Fibroblast of skin of scalp (primary cell): ENCODE measurements at places on chromosomes 3 and 15.

DNA sequence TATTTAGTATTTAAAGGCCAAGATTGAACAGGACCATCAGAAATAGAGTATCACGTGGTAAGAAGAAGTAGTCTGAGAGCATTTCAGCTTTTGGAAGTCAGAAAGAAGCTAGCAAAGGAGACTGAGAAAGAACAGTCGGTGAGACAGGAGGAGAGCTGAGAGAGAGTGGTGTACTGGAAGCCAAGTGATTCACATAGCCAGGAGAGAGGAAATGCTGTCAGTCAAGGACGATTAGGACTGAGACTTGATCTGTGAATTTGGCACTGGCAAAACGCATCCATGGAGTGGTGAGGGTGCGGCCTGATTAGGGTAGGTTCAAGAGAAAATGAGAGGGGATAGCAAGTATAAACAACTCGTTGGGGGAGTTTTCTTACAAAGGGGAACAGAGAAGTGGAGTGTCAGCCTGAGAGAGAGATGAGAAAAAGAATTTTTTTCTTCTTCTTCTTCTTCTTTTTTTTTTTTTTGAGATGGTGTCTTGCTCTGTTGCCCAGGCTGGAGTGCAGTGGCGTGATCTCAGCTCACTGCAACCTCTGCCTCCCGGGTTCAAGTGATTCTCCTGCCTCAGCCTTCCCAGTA lies 44.9 kb downstream of the CHD2 start:
- DNase-seq, result no peak

GRCh38 chr3:150495149-150495548 lies 51.1 kb downstream of the SERP1 start:
- no peak for DNase-seq

- DNase-seq, result no peak
Observed at GRCh38 chr15:94875550-94875949, 644.2 kb downstream of the MCTP2 start.

DNA sequence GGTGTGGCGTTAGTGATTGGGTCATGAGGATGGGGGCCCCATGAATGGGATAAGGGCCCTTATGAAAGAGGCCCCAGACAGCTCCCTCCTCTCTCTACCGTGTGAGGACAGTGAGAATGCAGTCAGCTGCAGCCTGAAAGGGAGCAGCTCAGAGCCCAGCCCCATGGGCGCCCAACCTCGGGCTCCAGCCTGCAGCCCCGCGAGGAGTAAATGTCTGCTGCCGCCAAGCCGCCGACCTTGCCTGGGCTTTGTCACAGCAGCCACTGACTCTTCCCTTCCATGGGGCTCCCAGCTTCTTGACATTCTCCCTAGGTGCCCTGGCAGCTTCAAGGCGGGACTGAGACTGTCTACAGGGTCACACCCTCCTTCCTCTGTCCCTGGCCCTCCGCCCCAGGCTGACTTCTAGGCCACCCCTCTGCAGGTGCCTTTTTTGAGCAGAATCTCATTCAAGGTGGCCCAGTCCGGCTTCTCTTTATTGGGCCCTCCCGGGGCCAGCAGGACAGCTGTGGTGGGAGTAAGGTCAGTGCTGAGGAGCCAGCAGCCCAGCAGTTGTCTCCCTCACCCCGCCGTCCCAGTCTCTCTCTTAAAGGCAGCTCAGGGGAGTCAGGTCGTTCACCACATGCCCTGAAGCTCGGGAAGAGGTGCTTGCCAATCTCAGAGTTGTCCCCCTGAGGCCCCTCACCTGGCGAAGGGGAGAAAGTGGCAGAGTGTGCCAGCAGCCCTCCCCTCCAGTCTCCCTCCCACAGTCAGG lies 18.7 kb upstream of the PRR20G start:
- DNase-seq, result no peak

GRCh38 chr3:29426302-29427226 lies 145.7 kb downstream of the RBMS3 start:
- no peak for DNase-seq

- DNase-seq, result no peak
Observed at GRCh38 chr3:118782755-118783202, 251.9 kb downstream of the IGSF11 start.

- no peak for DNase-seq
Observed at GRCh38 chr3:189204167-189204866, 32.5 kb downstream of the TPRG1 start.

DNA sequence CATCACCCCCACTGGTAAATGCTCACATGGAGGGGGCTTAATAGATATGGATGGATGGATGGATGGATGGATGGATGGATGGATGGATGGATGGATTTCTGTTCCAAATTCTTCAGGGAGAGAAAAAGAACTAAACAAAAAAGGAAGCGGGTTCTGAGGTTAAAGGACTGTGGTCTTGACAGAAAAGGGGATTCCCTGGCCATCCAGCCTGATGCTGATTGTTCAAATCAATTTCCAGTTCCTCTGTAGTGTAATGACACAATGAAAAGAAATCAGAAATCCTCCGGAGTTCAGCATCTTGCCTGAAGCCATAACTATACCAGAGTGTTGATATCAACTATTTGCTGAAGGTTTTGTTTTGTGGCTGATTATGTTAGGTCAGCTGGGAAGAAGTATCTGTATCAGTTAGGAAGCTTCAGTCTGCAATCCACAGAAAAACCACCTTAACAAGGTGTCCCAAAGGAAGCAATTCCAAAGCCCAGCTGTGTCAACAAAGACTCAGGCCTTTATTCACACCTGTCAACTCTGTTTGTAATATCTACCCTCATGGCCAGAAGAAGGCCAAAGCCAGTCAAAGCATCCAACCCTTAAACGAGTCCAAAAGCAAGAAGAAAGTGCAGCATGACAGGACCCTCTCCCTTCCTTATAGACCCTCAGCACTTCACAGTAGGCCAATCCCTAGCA lies 24.5 kb upstream of the RASA2 start:
- no peak for DNase-seq

- DNase-seq, result peak; percentile 69
Observed at GRCh38 chr3:179181021-179181472, 32.9 kb downstream of the PIK3CA start.

DNA sequence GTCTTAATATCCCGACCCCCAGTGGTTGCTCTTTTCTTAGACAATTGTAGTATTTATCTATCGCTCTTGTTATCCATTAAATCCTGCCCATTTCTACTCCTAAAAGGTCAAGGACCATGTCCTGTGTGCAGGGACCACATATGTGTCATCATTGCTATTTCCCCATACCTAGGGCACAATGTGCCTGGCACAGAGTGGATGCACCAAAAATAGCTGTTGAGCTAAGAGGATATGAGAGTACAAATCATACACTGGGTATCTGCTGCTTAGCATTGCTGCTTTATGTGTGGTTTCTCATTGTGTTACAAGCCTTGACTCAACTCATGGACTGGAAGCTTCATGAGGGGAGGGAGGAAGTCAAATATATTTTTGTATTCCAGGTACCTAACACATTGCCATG lies 3.4 kb upstream of the MITF start:
- DNase-seq, result no peak

DNA sequence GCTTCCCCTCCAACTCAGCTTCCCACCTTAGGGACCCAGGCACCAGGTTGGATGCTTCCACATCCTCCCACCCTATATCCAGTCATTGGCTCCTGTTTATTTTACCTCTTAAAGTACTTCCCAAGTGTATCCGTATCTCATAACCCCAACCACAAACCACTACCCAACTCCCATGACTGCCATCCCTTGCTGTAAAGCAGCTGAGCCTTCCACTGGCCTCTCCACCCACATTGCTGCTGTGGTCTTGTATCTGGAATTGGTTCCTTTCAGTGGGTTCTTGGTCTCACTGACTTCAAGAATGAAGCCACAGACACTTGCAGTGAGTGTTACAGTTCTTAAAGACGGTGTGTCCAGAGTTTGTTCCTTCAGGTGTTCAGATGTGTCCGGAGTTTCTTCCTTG lies 79.8 kb upstream of the HRH1 start:
- no peak for DNase-seq

DNA sequence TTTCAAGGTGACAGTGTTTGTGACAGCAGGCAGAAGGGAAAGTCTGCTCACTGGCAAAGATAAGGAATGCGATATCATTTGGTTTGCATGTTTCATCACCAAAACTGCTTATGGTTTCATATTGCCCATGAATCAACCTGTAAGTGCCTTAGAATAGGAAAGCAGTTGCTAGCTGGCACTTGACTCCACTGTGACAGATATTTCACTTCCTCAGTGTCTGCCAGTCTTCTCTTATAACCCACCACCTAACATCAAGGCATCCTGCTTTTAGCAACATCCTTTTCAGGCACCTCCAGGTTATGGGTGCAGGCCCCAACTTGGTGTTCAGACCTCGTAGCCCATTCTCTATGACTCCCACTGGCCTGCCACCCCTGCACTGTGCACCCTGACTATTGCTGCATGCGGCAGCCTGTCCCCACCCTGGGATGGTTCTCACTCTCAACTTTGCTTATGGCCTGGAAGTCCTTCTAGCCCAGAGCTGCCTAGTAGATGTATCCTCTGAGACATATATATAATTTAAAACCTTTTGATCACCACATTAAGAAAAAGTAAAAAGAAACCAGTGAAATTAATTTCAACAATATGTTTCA lies 154.4 kb upstream of the RARB start:
- no peak for DNase-seq

DNA sequence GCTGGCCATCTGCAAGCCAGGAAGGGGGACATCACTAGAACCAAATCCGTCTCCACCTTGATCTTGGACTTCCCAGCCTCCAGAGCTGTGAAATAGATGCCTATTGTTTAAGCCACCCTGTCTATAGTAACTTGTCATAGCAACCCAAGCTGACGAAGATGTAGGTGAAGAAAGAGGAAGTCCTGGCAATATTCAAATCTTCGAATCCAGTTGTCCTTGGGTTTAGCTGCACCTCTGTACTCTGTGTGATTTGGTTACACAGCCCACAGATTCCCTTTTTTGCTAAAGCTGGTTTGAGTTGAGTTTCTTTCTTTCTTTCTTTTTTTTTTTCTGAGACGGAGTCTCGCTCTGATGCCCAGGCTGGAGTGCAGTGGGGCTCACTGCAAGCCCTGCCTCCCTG lies 68.0 kb upstream of the XCR1 start:
- no peak for DNase-seq

GRCh38 chr3:159739969-159740368 lies 248.7 kb upstream of the IL12A start:
- DNase-seq, result peak; percentile 13
